AG10803 (cell line): ENCODE measurements at places on chromosomes 13 and 19.

- DNase-seq: no peak
Measured at GRCh38 chr13:99827011-99827772, 144.4 kb downstream of the ZIC5 start.

DNA sequence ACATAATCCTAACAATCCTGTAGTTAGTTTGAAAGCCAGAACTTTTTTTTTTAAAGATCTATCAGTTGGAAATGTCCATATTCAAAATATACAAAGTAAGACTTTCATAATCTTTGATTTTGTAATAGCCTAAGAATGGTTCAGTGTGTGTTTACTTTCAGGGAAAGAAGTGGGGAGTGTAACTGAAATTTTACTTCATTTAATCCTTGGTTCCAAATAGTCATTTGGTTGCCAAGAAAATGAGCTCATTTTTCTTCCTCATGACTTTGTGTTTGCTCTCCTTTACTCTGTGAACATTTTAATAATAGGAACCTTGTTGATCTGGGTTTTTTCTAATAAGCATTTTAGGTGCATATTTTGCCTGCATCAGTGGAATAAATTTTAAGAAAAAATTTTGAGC is 278.8 kb downstream of the SLITRK6 start:
- peak; percentile 5 for DNase-seq

DNA sequence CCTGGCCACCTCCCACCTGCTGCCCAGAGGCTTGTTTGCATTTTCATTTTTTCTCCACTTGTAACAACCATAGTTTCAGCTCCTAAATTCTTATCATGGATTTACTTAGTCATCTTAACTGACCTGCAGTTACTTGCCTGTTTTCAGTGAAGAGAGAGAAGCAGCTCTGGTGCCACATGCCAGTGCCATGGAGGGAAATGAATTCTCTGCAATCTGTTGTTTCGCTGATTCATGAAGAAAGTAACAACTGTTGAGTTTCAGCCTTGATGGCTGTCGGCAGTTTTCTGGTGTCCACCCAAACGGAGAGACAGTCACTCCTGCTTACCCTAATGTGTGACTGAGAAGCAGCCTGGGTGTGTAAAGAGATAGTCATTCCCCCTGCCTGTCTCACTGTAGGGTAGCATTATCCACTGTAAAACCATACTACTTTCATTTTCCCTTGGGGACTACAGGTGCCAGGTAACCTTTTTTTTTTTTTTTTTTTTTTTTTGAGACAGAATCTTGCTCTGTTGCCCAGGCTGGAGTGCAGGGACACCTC is 116.1 kb downstream of the DNAJC3 start:
- DNase-seq: no peak

DNA sequence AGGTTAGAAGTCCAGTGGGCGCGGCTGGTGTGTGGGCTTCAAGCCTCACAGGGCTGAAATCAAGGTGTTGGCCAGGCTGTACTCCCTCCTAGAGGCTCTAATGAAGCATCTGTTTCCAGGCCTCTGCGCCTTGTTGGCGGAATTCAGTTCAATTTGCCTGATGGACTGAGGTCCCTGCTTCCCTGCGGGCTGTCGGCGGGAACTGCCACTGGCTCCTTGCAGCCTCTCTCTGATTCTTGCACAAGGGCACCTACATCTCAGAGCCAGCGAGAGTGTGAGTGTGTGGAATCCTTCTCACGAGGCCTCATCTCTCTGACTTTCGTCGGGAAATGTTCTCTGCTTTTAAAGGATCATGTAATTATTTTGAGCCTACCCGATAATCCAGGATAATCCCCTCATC is 128.6 kb downstream of the DLEU7 start:
- DNase-seq: no peak

- DNase-seq: no peak
Measured at GRCh38 chr19:42032431-42032830, 37.6 kb downstream of the GRIK5 start.

- DNase-seq: no peak
Measured at GRCh38 chr19:43471091-43471490, 5.7 kb upstream of the LYPD3 start.

DNA sequence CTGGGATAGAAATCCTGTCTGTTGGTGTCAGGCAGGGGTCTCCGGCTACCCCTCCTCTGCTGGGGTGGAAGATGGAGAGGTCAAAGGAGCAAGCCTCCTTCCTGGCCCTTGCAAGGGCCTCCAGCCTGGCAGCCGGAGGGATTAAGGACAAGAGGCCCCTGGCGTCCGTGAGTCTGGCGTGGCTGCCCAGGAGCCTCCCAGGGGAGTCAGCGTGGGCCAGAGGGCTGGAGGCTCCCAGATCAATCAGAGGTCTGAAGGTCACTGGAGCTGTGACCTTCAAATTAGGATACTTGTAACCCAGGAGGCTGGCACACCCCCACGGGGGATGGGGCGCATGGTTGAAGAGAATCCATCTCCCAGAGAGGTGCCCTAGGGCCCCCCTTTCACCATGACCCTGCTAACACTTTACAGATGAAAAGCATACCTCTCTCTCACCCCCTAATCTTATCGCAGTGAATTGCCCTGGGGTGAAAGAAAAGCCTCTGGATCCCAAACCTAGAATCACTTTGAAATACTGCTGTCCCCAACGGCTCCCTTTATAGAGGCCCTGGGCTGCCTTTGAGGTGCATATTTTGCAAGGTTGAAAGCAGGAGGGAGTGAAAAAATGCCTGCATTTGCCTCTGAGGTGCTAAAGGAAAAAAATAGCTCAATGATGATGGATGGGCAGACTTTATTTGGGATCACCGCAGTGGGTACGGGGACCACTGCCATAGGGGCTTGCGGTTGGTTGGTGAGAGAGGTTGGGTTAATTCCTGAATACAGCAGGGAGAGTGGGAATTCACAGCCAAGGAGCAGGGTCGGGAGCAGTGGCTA is 44.9 kb upstream of the PEG3 start:
- DNase-seq: no peak

DNA sequence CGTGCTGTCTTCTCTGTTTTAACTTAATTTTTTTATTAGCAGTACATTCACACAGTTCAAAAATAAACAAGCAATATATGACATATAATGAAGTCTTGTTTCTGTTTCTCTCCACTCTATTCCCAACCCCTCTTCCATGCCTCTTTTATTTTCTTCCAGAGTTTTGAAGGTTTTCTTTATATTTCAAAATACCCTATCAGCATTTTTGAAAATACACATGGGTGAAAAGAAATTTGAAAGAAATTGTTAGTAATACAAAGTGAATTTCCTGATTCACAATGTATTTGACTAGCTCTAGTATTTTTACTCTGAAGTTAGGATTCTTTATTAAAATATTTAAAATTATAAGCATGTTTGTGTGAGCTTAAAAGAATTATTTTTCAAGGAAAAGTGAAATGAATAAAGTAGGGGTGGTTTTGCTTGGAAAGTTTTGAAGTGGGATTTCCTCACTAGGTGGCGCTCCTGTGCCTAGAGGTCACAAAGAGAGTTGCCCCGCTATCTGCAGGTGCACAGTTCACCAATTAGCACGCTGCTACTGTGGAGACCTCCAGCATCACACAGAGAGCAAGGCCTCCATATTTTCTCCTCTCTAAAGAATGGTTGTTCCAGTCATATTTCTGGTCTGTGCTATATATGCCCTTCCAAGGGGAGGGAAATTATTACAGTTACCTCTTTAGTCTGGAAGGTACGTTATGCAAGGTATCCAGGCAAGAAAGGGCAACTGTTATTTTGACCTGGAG is 37.6 kb downstream of the SOX21 start:
- peak; percentile 35 for DNase-seq

GRCh38 chr19:38880882-38881609 is 3.0 kb upstream of the RINL start:
- DNase-seq: no peak

DNA sequence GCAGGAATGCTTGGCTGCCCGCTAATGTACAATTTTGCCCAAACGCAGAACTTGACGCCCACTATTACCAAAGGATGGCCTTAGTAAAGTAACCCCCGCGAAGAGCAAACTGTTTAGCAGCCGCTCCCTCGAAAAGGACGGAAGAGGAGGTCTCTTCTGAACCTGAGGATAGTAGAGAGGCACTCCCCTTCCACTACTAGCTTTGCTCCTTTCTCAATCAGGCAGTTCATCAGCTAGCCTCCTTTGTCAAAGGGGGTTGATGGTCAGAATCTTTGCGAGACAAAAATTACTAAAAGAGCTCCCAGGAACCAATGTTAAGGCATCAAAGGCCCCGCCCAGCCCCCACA is 534 bp downstream of the CAB39L start:
- DNase-seq: peak; percentile 34

GRCh38 chr13:100895651-100896050 is 221.1 kb upstream of the TMTC4 start:
- peak; percentile 61 for DNase-seq

GRCh38 chr19:16821081-16821480 is 8.1 kb upstream of the SIN3B start:
- DNase-seq: no peak

- DNase-seq: no peak
Measured at GRCh38 chr19:674282-675151, 1.7 kb upstream of the FSTL3 start.

DNA sequence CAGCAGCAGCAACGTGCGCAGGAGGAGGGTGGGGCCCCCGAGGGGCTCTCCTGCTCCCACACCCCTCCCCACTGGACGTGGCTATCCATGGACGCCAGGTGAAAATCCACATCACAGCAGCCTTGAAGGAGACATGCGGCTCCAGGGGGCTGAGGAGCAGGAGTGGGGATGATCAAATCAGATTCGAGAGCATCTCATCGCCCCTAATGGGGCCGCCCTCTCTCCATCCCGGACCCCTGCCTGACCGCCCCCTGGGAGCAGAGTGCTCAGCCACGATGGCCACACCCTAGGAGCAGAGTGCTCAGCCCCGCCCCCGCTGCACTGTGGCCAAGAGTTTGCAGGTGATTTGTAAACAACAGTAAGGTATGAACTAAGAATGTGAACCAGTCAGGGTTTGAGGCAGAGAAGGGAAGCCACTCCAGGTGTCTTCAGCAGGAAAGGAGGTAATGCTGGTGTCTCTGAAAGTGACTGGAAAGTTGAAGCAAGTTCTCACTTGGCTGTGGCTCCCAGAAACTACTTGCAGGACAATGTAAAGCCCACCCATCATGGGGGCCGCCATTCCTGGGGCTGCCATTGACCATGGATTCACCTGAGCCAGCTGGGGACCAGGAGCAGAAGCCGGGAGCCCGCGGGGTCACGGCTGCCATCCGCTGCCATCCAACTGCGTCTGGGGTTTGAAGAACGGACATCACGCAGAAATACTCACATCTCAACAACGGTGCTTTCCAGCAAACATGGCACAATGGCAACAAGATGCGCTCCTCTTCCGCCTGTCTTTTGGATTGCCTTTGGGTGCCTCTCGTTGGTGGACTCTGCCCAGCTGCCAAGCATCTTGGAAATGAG is 71.8 kb downstream of the SPACA7 start:
- DNase-seq: no peak

- DNase-seq: no peak
Measured at GRCh38 chr19:43430976-43431375, 16.3 kb downstream of the TEX101 start.

DNA sequence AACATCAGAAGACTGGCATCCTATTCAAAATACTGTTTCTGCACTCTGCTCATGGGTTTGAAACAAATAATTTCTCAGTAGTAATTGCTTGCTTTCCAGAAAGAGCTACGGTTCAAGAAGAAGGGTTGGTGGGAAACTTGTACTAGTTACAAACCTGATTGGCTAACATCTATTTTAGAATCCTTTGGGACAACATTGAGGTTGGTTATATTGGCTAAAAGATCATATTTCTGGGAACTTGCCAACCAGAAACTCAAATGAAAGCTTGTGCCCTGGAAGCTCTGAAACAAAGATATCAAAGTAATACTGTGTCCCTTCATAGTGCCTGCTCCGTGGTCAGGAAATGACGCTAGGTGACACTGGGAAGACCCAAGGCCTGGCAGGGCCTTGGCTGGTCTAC is 141.7 kb downstream of the LACC1 start:
- no peak for DNase-seq

DNA sequence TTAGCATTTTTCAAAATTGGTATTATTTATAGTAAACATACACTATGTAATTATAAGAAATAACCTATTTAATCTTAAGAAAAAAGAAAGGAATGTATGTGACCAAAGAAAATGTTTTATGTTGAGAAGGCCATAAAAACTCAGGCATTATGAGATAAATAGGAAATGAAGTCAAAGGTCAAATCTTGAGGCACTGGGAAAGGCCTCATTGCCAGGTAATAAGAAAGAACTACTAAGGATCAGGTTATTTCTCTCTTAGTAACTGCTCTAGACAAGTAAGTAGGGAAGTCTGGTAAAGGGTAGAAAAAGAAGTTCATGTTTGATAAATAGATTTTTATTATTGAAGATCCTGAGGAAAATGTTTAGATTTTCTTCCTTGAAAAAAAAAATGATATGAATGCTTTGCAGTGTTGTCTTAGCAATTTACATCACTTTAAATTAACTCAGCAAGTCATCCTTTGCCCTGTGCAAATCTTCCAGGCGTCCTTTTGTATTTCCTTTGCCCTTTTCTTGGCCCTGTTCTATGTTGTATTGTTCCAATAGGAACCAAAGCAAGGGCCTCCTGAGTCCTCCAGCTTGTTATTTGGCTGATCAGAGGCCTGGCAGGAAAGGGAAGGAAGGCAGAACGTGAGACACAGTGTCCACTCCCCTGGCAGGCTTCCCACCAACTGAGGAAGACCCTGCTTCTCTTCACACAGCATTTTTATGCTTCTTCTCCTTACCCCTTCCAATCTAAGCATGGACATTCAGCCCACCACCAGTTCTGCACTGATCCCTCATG is 260.4 kb upstream of the MIR17HG start:
- no peak for DNase-seq

GRCh38 chr13:60137911-60138560 is 25.7 kb downstream of the DIAPH3 start:
- no peak for DNase-seq

- no peak for DNase-seq
Measured at GRCh38 chr13:25280396-25280795, 6.9 kb downstream of the MTMR6 start.

GRCh38 chr19:28456708-28457320 is 756.1 kb downstream of the UQCRFS1 start:
- DNase-seq: no peak

- DNase-seq: peak; percentile 36
Measured at GRCh38 chr19:35715981-35716800, 1.6 kb upstream of the KMT2B start.

GRCh38 chr13:38900188-38900587 is 90.4 kb downstream of the STOML3 start:
- DNase-seq: no peak

DNA sequence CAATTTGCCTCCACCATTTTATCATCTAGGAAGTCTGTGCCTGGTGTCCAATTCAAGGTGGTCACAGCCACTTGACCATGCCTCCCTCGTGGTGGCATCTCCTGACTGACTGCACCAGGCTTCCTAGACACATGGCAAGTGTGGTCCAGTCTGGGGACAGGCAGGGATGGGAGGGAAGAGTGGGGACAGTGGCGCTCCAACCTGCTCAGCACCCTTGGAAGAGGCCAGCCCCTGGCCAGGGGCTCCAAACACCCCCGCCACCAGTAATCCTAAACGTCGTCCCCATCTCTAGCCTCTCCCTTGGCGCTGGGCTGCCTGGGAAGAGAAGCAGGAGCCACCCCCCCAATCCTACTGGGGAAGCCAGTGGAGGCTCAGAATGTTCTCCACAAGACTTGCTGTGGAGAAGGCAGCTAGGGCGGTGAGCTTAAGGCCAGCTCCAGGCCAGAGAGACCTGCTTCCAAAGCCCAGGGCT is 2.7 kb downstream of the RPL36 start:
- no peak for DNase-seq

GRCh38 chr13:50006426-50007135 is 8.7 kb upstream of the KCNRG start:
- DNase-seq: peak; percentile 46
